ENCODE measurements at places on chromosomes 13 and 19.
A peak's percentile ranks its signal among the peaks of the same experiment; 100 is the strongest.

DNA sequence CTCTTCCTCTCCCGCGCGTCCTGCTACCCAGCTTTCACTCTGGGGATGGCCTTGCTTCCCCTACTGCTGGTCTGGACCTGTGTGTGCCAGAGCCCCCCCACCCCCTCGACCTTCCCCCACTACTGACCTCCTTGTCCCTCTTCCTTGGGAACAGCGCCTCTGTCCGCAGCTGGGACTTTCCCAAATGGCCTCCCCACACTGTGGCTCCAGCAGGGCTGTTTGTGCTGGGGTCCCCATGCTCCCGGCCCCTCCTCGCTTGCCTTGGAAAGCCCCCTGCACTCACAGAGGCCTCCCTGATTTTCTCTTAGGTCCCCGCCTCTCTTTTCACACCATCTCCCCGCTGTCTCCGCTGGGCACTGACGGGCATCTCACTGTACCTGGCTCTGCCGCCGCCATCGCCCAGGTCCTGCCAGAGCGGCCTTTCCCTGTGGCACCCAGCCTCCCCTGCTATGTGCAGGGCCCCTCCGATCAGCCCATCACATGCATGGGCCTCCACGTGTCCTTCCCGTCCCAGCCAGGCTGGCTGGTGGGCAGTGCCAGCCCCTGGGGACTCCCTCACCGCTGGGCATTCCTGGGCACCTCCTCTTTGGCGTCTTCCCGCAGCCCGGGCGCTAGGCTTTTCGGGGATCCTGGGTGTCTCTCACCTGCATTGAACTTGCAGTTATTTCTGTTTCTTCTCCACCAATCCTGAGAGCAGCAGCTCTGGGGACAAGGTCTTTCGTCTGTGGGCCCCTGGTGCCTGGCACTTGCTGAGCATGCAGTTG is 118.7 kb downstream of the ATP11A start:
- no peak for DNase-seq

DNA sequence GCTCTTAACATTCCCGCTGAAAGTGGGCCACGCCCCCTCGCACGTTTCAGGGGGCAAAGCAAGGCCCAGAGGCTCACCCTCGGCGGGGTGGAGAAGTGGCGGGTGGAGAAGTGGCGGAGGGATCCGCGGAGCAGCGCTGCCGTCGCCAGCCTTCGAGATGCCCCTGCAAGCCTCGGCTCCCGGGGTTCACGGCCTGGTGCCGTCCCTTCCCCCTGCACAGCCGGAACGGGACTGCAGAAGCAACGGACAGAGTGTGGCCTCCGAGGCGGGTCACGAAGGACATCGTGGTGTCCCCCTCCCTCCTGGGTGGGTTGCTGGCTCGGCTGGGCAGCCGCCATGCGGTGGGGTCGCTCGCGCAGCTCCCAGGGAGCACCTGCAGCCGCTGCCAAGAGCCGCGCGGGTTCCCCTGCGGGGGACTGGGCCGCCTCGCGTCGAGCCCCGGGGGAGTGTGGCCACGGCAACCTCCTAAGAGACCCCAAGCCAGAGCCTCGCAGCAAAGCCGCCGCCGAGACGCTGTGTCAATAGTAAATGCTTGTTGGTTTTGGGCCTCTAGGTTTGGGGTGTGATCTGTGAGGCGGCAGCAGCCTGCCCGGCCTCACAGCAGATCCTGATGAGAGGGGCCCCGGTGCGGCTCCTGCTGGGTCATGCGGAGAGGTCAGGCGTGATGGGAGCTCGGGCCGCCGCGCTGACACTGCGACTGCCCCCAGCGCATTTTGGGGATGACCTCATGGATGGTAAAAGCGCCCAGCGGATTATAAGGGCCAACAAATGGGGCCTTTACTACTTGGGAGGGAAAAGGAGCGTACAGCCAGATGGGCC is 5.5 kb downstream of the TPGS1 start:
- DNase-seq, result no peak

DNA sequence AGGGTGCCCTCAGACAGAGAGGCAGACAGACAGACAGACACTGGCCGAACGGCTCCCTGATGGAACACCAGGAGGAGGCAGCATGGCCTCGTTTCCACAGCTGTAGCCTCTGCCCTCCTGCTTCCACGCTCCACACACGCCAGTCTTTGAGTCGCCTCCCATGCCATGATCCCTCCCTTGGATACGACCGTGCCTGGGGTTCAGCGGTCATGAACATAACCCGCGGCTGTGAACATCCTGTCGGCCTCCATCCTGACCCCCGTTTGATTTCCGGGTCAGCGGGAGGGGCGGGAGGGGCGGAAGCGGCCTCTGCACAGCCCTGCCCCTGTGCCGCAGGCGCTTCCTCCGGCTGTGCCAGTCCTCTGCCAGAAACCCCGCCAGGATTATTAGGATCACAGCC is 23.4 kb downstream of the GP6 start:
- DNase-seq, result no peak

DNA sequence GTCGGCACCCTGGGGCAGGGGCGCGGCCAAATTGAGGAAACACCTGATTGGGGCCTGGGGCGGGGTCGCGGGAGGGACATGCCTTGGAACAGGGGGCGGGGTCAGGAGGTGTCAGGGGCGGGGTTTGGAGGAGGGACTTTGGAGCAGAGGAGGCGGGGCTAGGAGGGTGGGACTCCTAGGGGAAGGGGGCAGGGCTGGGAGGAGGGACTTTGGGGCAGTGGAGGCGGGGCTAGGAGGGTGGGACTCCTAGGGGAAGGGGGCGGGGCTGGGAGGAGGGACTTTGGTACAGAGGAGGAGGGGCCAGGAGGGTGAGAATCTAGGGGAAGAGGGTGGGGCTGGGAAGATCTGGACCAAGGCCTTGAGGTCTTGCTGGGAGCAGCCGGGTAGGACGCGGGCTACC is 21.9 kb downstream of the GRIN2D start:
- peak; percentile 75 for DNase-seq

GRCh38 chr19:40974633-40975037 is 16.4 kb upstream of the CYP2B6 start:
- peak; percentile 52 for DNase-seq

DNA sequence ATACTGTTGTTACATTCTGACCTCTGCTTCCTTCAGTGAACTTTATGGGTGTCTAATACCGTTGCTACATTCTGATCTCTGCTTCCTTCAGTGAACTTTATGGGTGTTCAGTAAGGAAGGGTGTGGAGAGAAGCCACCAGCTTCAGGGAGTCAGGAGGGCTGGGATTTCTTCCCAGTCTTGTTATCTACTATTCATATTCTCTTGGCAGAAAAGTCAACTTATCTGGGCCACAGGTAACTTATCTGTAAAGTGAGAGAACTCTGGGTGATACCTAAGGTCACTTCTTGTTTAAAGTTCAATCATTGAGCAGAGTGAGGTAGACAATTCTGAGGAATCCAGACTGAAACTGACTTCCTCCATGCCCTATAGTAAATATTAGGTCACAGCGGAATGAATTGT is 71.2 kb upstream of the STK24 start:
- DNase-seq, result no peak

DNA sequence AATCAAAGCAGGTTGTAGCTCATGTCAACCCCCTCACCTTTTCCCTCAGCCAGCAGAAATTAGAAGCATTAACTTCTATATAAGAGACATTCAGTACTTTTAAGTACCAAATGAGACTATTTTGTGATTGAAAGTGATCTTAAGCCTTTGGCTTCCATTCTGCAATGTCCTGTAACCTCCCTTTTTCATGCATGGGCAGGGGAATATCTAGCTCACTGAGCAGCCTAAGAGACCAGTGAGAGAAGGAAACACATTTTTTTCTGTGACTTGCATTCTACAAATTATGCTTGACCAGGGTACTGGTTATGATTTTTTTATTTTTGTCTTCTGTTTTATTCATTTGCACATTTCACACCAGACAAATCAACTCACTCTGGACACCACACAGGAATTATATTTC is 369.6 kb downstream of the KCTD12 start:
- DNase-seq, result no peak

- DNase-seq, result no peak
These were observed 977 bp upstream of the IL17D start for GRCh38 chr13:20702530-20702914.

DNA sequence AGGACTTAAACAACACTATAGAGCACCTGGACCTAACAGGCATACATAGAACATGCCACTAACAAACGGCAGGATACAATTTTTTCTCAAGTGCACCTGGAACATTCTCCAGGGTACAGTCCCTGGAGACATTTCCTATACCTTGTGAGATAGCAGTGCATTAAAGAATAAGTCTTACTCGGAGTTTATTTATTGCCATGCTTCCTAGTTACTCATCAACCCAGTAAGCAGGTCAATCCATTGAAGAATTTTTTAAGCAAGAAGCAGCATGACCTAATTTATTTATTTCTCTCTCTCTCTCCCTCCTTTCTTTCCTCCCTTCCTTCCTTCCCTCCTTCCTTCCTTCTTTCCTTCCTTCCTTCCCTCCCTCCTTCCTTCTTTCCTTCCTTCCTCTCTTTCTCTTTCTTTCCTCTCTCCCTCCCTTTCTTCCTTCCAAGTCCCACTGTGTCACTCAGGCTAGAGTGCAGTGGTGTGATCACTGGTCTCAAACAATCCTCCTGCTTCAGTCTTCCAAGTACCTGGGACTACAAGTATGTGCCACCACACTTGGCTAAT is 6.6 kb upstream of the TFDP1 start:
- no peak for DNase-seq

- DNase-seq, result peak; percentile 21
These were observed 9.4 kb downstream of the SIRT6 start for GRCh38 chr19:4172861-4173473.

DNA sequence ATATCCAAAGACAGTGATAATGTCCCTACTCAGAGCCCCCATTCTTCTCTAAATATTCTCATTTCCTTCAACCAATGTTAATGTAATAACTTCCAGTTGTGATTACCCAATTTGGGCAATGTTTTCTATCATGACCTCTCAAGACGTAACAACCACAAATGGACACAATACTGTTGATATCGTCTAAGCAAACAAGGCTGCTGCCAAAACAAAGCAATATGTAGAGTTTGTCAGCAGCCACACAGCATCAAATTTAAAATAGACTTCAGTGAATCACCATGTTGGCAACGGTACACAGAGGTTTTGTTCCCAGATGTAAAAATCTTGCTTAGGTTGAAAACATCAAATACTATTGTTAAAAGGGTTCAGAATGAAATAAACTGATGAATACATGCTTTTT is 205.1 kb downstream of the DACH1 start:
- peak; percentile 8 for DNase-seq

GRCh38 chr19:48741129-48741999 is 954 bp upstream of the RASIP1 start:
- DNase-seq, result no peak

- DNase-seq, result peak; percentile 75
These were observed 39.3 kb upstream of the GAS6 start for GRCh38 chr13:113902986-113903775.

DNA sequence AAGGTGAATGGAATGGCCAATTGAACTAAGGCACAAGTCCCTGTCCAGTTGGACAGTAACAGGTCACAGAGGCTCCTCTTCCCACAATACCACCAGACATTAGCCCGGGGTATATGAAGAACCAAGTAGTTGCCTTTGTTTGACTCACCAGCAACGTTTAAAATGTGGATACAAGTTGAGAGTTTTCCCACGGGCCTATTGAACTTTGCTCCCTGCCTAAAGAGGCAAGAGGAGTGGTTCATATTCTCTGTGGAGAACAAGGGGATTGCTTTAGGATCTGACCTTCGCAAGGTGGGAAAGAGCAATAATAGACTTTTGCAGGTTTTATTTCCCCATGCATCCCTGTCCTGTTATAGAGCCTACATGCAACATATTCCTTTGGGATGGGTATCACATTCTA is 177.2 kb downstream of the POU4F1 start:
- no peak for DNase-seq

- DNase-seq, result no peak
These were observed 3.9 kb downstream of the PPP5C start for GRCh38 chr19:46350758-46351159.

- no peak for DNase-seq
These were observed 466.6 kb upstream of the PCDH9 start for GRCh38 chr13:67696775-67697174.

DNA sequence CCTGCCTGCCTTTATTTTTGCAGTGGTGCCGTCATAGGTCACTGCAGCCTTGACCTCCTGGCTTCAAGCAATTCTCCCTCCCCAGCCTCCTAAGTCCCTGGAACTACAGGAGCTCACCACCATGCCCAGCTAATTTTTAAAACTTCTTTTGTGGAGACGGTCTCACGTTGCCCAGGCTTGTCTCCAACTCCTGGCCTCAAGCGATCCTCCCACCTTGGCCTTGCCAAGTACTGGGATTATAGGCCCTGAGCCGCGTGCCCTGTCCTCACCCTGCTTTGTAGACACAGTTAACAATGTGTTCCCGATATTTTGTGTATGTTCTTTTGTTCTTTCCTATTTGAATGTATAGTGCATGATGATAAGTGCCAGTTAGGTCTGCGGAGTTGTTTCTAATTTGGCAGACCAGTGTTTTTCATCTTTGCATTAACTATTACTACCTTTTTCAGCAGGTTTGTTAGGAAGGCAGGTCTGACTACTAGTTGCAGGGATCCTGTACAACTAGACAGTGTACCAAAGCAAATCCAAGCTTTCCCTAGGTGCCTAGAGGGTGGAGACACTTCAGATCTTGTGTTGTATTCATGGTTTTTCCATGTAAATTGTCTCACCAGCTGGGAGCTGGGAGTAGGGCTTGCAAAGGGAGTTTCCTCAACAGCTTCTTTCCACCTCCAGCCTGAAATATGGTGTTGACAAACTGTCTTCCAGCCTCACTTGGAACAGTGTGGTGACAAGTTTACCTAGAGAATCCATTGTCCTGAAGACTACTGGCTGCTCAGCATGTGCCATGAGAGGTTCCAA is 9.5 kb upstream of the WTIP start:
- DNase-seq, result no peak

DNA sequence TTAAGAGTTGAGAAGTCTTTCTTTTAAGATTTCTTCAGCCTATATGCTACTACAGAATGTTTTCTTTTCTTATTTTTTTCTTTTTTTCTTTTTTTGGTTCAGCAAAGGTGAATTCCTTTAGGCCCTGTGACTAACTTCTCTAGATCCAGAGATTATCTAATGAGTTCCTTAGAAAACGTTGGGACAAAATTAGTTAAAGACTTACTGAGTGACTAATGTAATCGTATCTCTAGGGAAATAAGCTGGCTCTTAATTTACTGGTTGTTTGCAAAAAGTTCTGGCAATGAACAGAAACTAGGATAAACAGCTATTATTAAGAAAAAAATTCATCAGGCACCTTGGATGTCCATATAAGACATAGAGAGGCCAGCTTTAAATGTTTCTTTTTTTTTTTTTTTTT is 30.7 kb upstream of the CSNK1A1L start:
- peak; percentile 45 for DNase-seq

DNA sequence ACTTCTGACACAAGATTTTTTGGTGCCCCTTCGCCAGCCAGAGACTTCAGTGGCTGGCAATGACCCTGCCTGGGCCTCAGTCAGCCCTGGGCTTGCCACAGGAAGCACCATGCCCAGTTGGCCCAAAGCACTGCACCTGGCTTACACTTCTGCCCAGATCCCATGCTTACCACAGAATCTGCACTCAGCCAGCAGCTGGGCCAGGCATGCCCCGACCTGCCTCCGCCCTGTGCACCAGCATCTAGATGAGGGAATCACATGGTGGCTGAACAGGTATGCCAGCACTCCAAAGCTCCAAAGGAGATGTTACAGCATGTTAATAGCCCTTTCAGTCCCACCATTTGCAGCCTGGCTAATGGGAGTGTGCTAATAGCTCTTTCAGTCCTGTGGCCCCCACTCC is 690.9 kb downstream of the SLITRK6 start:
- DNase-seq, result no peak

- DNase-seq, result no peak
These were observed 7.4 kb upstream of the KLHL26 start for GRCh38 chr19:18629166-18630088.
